ENCODE measurements at places on chromosomes 11 and 22.
A peak's percentile ranks its signal among the peaks of the same experiment; 100 is the strongest.

- no peak for DNase-seq
Observed at GRCh38 chr11:43825217-43825816, 55.3 kb upstream of the ALKBH3 start.

- DNase-seq, result no peak
Observed at GRCh38 chr11:124791626-124792341, 8.4 kb downstream of the MSANTD2 start.

- DNase-seq, result no peak
Observed at GRCh38 chr11:44732564-44732963, 5.8 kb downstream of the TSPAN18 start.

DNA sequence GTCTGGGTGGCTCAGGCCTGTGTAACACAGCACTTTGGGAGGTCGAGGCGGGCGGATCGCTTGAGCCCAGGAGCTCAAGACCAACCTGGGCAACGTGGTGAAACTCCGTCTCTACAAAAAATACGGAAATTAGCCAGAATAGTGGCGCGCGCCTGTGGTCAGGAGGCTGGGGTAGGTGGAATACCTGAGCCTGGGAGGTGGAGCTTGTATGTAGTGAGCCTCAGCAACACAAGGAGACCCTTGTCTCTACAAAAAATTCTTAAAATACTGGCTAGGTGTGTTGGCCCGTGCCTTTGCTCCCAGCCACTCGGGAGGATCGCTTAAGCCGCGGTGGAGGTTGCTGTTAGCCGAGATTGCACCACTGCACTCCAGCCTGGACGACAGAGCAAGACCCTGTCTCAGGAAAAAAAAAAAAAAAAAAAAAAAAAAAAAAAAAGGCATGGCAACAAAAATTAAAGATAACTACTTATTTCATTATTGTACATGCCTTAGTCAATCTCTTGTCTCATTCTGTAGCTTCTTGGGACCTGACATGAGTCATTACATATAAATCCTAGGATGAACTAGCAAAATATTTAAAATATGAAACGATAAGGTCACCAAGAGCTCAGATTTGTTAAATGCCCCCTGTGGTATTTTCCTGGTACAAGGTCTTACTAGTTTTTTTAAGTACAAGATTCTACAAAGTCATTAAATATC, 1.1 kb downstream of the TAF1D start:
- DNase-seq, result no peak

DNA sequence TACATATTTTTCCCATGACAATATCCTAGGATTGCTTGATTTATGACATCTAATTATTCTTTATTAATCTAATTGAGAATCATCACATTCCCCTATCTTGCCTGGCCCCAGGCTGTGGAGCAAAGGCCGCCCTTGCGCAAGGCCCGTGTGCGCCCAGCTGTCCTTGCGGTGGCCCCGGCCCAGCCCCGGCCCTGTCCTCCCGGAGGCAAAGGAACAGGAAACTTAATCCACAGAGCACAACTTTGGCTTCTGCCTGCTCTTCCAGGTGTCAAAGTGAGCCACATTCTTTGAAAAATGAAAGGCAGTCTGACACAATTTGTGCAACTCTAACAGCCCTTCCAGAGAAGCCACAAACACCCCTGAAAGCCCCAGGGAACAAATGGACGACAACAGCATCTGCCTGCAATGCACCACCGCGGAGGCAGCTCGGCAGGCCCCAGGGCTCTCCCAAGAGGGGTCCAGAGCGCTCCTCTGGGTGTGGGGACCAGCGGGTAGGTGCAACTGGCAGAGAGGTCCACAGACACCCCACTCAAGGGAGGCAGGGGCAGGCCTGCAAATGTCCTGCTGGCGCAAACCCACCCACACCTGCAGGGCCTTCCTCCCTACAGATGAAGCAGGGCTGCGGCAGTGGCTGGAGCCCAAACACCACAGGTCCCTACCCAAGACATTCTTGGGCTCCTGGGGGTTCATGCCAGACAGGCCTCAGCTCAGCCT, 30.3 kb downstream of the GNB1L start:
- DNase-seq, result no peak

DNA sequence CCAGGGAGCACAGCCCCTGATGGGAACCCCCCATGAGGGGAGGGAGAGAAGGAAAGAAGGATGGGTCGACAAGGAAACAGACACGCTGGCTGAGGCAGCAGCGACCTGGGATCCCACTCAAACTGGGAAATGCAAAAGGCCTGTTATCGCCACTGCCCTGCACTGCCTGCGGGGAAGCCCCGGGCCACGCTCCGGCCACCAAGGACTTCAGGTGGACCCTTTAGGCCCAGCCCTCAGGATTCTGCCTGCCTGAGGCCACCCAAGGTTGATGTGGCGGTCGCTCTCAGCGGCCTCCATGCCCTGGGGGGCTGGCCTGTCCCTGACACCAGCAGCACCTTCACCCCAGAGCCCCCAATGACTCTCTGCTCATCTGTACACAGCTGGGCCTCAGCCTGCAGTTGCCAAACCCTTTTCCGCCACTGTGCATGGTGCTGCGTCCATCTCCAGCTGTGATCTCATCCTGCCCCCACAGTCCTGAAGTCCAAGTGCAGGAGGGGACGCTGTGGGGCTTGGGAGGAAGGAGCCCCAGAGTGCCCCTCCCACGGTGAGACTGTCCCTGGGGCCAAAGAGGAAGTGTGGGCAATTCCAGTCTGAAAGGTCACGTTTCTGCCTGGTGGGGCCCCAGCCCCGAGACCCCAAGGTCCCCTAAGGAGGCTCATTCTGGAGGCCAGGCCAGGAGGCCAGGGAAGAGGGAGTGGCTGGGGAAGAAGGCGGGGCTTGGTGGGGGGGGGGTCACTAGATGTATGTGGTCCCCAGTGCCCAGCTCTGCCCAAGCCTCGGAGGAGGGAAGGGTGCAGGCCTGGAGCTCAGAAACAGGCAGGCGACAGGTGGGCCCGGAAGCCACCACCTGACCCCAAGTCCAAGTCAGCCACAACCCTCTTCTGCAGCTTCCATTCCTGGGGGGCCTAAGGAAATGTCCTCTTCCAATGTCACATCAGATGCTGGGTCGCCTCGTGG, 31.6 kb downstream of the OSBPL5 start:
- peak; percentile 61 for DNase-seq

DNA sequence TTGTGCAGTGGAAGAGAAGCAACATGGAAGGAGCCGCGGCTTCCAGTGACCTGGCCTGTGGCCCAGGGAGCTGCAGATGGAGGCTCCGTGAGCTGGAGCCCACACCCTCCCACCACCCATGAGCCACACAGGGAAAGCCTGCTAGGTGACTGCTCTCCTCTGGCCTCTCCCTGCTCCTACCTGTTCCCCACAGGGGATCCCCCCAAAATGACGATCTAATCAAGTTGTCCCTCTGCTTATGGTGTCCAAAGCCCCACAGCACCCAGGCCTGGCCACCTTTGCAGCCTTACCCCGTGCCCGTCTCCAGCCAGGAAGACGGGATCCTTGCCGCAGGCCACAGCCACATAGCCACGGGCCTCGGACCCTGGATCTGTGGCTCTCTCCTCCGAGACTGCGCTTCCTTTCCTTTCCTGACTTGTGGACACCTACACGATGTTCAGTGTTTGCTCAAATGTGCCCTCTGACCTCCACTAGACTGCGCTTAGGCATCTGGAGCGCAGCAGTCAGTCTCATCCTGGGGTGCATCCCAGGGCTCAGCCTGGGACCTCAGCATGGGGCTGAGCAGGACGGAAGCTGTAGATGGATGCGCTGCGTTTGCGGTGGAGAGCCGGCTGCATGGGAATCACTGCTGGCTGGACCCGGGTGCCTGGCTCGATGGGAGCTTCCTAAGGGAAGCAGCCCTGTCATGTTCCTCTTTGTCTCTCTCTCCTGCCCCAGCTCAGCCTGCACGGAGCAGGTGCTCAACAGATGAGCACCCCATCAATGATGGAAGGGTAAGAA, 133.3 kb downstream of the ST3GAL4 start:
- DNase-seq, result no peak

DNA sequence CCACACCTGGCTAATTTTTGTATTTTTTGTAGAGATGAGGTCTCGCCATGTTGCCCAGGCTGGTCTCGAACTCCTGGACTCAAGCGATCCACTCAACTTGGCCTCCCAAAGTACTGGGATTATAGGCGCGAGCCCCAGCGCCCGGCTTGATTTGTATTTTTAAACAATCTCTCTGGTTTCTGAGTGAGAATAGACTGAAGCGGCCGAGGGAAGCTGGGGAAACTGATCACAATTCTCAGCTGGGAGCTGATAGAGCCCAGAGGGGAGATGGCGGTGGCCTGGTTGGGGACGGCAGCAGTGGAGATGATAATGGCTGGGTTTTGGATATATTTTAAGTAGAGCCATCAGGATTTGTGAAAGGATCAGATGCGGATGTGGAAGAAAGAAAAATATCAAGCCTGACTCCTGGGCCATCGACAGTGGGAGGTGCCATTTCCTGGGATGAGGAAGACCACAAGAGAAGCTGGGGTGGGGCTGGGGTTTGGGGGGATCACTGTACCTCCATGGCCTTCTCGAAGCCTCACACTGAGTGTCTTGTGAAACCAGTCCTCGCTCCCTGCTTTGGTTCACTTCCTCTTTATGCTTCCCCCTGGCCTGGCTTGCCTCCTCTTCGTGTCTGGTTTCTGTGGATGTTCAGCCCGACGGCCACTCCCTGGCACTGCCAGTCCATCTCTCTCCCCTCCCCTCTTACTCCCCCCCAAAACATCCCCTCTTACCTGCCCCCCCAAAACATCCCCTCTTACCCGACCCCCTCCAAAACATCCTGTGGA, 51.9 kb downstream of the IGLL1 start:
- DNase-seq, result no peak

DNA sequence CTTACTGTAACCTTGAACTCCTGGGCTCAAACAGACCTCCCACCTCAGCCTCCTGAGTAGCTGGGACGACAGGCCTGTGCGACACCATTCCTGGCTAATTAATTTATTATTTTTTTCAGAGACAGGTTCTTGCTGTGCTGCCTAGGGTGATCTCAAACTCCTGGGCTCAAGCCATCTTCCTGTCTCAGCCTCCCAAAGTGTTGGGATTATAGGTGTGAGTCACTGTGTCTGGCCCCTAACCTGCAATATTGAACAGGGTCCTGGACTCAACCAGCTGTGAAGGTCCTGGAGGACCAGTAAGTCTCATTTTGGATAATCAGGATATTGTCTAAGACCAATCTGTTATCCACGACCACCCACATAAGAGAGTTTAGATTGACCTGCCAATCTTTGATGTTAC, 15.2 kb downstream of the CCDC134 start:
- DNase-seq, result no peak

- DNase-seq, result no peak
Observed at GRCh38 chr11:78791964-78792363, 217.3 kb upstream of the NARS2 start.

DNA sequence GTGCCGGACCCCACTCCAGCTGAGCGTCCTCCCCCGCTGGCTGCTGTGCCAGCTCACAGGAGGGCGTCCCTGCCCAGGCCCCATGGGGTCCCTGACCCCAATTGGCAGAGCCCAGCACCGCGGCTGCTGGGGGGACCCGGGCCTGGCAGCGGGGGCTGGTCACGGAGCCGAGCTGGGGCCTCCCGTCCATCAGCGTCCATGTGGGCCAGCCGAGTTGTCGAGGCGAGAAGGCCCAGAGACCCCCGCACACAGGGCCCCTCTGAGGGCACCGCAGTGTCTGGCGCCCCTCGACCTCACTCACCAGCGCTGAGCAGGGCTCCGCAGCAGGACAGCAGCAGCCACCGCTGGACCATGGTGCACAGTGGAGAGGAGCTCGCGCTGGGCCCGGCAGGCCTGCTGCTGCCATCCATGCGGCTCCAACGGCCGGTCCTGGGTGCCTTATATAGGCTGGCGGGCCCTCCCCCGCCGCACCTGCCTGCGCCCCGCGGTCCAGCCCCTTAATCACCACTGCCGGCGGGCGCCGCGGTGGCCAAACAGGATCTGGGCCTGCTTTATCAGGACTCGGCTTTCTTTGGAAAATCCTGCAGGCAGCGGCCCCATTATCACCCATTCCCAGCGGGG, at the start of gene MUC6:
Gene MUC6 (minus strand): TSS at position 416 of the 621 bp plus-strand sequence. CDS start 63 bp downstream, at position 353.
- no peak for DNase-seq

DNA sequence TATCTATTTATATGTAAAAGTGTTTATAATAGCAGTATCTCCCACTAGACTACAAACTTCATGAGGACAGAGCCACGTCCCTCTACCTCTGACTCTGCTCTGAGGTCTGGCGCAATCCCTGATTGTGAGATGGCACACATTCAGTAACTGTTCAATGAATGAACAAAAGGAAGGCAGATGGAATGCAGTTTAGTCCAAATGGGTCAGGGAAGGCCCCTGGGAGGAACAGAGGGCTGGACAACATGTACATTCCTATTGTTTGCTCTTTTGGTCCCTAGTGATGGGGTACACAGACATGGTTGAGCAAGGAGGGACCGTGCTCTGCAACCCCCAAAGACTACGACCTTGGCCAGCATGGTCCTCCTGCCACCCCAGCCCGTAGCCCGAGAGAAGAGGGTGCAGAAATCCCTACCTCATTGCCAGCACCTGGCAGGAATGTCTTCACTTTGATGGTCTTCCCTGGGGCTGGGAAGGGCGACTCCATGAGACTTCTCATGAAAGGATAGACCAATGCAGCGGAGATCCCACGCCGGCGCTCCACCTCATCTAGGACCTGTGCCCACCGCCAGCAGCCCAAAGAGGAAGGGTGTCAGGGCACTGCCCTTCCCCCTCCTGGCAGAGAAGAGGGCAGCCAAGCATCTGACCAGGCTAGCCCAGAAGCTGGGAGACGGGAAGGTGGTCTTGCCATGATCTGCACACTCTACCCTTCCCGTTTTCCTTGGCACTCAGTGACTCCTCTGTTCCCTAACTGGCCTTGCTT, 24.3 kb downstream of the RPL27A start:
- DNase-seq, result no peak

- DNase-seq, result no peak
Observed at GRCh38 chr11:72232260-72233055, 7.9 kb downstream of the INPPL1 start.

DNA sequence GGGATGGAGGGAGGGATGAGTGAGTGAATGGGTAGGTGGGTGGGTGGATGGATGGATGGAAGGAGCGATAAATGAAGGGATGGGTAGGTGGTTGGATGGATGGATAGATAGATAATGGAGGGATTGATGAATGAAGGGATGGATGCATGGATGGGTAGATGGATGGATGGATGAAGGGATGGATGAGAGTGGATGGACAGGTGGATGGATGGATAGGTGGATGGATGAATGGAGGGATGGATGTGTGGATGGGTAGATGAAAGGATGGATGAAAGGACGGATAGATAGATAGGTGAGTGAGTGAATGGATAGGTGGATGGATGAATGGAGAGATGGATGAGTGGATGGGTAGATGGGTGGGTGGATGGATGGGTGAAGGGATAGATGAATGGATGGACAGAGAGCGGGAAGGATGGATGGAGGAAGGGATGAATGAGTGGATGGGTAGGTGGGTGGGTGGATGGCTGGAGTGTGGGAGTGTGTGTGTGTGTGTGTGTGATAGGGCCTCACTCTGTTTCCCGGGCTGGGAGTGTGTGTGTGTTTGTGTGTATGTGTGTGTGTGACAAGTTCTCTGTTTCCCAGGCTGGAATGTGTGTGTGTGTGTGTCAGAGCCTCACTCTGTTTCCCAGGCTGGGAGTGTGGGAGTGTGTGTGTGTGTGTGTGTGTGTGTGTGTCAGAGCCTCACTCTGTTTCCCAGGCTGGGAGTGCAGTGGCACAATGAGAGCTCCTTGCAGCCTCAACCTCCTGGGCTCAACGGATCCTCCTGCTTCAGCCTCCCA, 2.1 kb upstream of the PRR33 start:
- DNase-seq, result no peak
